Right lobe of liver (tissue), 6 donors: ENCODE measurements at places on chromosomes 16 and 17.

DNA sequence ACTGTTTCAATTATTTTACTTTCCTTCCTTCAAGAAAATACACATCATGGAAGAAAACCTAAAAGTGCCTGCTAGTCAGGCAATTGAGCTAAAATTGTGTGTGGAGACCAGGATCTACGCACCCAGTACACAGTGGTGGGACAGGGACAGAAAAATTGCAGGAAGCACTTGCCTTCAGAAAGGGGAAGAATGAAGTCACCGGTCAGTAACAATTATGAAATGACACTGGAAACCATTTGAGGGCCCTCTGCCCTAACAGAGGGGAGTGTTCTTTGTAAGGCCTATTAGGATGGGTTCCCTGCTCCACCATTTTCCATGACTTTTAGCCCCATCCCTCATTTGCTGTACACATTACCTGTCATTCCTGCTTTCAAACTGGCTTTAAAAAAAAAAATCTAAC, 4.5 kb upstream of the PHAF1 start:
- H3K27me3 ChIP-seq = no peaks in the 10 kb centered on the region
- H3K36me3 ChIP-seq = peaks cover 1% of the 10 kb centered on the region
- no peak overlapping the region for H3K27ac ChIP-seq
- H3K4me3 ChIP-seq = no peak overlapping the region
- H3K4me1 ChIP-seq = peaks cover 6% of the 10 kb centered on the region

DNA sequence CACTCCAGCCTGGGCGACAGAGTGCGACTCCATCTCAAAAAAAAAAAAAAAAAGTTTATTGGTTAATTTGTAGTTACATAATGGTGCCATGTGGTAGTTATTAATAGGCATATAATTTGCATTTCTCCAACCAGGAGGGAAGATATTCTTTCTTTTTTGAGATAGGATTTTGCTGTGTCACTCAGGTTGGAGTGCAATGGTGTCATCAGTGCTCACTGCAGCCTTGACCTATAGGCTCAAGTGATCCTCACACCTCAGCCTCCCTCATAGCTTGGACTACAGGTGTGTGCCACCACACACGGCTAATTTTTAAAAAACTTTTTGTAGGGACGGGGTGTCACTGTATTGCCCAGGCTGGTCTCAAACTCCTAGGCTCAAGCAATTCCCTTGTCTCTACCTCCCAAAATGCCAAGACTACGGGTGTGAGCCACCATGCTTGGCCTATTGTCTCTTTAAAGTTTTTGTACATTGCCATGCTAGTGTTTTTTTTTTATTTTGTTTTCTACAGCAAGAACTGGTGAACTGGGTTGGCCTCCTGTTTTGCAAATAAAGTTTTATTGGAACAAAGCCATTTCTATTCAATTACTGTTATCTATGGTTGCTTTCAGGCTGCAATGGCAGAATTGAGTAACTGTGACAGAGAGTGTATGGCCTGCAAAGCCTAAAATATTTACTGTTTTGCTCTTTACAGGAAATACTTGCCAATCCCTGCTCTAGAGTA, 11.9 kb downstream of the SNX29 start:
- no peaks in the 10 kb centered on the region for H3K27me3 ChIP-seq
- H3K4me3 ChIP-seq = no peak overlapping the region
- H3K4me1 ChIP-seq = no peaks in the 10 kb centered on the region

GRCh38 chr17:10107316-10108165, 90.9 kb downstream of the GAS7 start:
- H3K36me3 ChIP-seq = no peaks in the 10 kb centered on the region
- no peaks in the 10 kb centered on the region for H3K4me1 ChIP-seq
- DNase-seq = peak; percentile 50

GRCh38 chr17:28926786-28927185, 23.9 kb upstream of the DHRS13 start:
- H3K4me3 ChIP-seq = no peak overlapping the region
- H3K4me1 ChIP-seq = no peaks in the 10 kb centered on the region
- peak overlapping the region; percentile 15 for H3K27ac ChIP-seq
- H3K27me3 ChIP-seq = no peaks in the 10 kb centered on the region
- DNase-seq = no peak
